ENCODE measurements at places on chromosomes 5 and 9. TPM values are rescaled to one million over a fixed set of nuclear protein-coding genes. Genes with fewer than 3 reads are reported as not detected.

Gene CACFD1
- 12.1 TPM for total RNA-seq

Gene CD14
- total RNA-seq = 52.7 TPM

Gene PRR7
- total RNA-seq = 17.0 TPM

Gene SHOC1
- not detected for total RNA-seq

Gene FBLL1
- total RNA-seq = 29.6 TPM

Gene SLC46A2
- 0.36 TPM for total RNA-seq

Gene PRDM9
- total RNA-seq = not detected

Gene GARNL3
- 103 TPM for total RNA-seq

Gene ISL1
- total RNA-seq = not detected

Measured in dorsolateral prefrontal cortex (tissue), 122 donors.